ENCODE measurements at places on chromosomes 11 and 22. TPM values are rescaled to one million over a fixed set of nuclear protein-coding genes. Genes with fewer than 3 reads are reported as not detected.

The RHOG gene
- total RNA-seq, result 30.6 TPM

The LMO1 gene
- not detected for total RNA-seq

The NNMT gene
- total RNA-seq, result 152 TPM

The IGF2 gene
- total RNA-seq, result 13.4 TPM

The IGSF9B gene
- total RNA-seq, result 14.3 TPM

The MMP11 gene
- 1.2 TPM for total RNA-seq

The ZDHHC8 gene
- total RNA-seq, result 21.1 TPM

The PACSIN3 gene
- total RNA-seq, result 71.6 TPM

The DNAJB13 gene
- total RNA-seq, result not detected

The SCUBE2 gene
- total RNA-seq, result 3.0 TPM

The TMEM151A gene
- 1.1 TPM for total RNA-seq

The SLC6A5 gene
- not detected for total RNA-seq

The C22orf23 gene
- total RNA-seq, result 1.7 TPM

The OR10S1 gene
- total RNA-seq, result not detected

The SERPIND1 gene
- total RNA-seq, result not detected

The NLRP6 gene
- total RNA-seq, result 0.22 TPM

The CD3E gene
- total RNA-seq, result 4.3 TPM

The OR10A2 gene
- total RNA-seq, result not detected

The GSTT2 gene
- total RNA-seq, result not detected

The CRKL gene
- 38.5 TPM for total RNA-seq

The NCAPH2 gene
- total RNA-seq, result 47.5 TPM

The MRGPRX4 gene
- total RNA-seq, result not detected

The MARK2 gene
- total RNA-seq, result 28.2 TPM

The PPP1CA gene
- total RNA-seq, result 164 TPM

The MCAM gene
- 25.3 TPM for total RNA-seq

The DDI1 gene
- total RNA-seq, result not detected

The TYR gene
- total RNA-seq, result not detected

The DDX6 gene
- total RNA-seq, result 110 TPM

The OR4A16 gene
- total RNA-seq, result not detected

The DGCR6 gene
- total RNA-seq, result 6.8 TPM

The OR52E8 gene
- total RNA-seq, result not detected

The ANGPTL5 gene
- 2.3 TPM for total RNA-seq

The GPR83 gene
- total RNA-seq, result 4.2 TPM

The TRIM49 gene
- not detected for total RNA-seq

The TECTA gene
- 4.1 TPM for total RNA-seq

The CDHR5 gene
- total RNA-seq, result not detected

The NLRP14 gene
- total RNA-seq, result 0.11 TPM

The ZDHHC5 gene
- total RNA-seq, result 72.1 TPM

The RPS13 gene
- 1,614 TPM for total RNA-seq

The TIGD3 gene
- not detected for total RNA-seq

The MYOD1 gene
- total RNA-seq, result not detected

The MPPED1 gene
- total RNA-seq, result not detected

The FGF3 gene
- total RNA-seq, result not detected

The FDXACB1 gene
- 2.7 TPM for total RNA-seq

The UBE4A gene
- total RNA-seq, result 42.7 TPM

The ASCL2 gene
- total RNA-seq, result 2.9 TPM

The RFPL2 gene
- total RNA-seq, result not detected

The KDM4D gene
- total RNA-seq, result 0.89 TPM

The DERL3 gene
- total RNA-seq, result 2.2 TPM

The GLYATL2 gene
- total RNA-seq, result not detected

The RIC3 gene
- 52.6 TPM for total RNA-seq

The SMC1B gene
- total RNA-seq, result not detected

The MYBPC3 gene
- not detected for total RNA-seq

All from thyroid gland (tissue), 4 donors.